ENCODE measurements at places on chromosomes 11 and 22.

DNA sequence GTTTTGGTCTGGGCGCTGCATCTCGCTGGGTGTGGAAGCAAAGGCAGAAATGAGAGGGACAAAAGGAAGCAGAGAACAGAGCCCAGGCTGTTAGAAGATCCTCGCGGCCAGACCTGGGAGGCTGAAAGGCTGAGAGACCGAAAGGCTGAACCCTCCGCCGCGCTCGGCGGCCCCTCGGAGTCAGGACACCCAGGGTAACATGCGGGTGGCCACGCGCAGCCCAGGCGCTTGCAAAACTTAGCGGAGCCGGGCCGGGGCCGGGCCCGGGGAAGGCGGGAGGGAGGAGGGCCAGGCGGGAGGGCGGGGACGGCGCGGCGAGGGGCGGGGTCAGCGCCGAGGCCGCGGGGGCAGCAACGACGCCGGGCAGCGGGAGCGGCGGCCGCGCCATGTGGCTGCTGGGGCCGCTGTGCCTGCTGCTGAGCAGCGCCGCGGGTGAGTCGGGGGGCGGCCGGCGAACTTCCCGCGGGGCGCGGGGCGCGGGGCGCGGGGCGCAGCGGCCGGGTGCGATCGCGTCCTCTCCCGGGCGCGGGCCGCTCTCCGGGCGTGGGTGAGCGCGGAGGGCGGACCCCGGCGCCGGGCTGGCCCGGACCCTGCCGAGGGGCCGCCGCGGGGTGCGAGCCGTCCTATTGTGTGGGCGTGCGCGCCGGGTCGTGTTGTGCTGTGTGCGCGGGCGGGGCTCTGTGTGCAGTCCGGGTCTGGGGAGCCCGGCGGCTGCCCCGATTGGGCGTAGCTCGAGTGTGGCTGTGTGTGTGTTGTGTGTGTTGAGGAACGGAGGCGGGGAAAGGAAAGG lies at the start of gene LDLRAD3:
TSS of gene LDLRAD3 (plus strand) at position 350 of the 790 bp plus-strand sequence. CDS start at position 387, 37 bp downstream.
- peak; percentile 82 for DNase-seq

DNA sequence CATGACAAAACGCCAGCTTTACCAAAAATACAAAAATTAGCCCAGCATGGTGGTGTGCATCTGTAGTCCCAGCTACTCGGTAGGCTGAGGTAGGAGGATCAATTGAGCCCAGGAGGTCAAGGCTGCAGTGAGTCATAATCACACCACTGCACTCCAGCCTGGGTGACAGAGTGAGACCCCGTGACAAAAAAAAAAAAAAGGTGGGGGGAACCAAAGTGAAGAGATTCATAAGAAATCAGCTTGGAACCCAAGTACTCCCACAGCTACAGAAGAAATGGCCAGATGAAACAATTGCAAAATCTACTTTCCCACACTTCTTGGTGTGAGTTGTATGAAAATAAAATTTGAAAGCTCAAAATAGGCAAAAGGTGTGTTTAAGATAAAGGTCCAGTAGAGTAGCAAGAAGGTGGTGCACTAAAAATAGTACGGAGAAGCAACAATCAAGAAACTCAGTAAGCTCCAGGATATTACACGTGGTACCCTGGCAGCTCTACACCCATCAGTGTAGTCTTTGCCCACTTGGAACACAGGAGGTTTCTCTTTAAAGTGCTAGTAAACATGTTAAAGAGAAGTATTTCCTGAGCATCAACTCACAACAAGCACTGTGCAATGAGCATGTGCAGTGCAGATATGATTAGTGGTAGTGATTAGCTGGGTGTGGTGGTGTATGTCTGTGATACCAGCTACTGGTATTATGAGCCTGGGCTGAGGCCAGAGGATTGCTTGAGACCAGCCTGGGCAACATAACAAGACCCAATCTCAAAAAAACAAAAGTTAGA lies 5.3 kb downstream of the HARBI1 start:
- DNase-seq: no peak

DNA sequence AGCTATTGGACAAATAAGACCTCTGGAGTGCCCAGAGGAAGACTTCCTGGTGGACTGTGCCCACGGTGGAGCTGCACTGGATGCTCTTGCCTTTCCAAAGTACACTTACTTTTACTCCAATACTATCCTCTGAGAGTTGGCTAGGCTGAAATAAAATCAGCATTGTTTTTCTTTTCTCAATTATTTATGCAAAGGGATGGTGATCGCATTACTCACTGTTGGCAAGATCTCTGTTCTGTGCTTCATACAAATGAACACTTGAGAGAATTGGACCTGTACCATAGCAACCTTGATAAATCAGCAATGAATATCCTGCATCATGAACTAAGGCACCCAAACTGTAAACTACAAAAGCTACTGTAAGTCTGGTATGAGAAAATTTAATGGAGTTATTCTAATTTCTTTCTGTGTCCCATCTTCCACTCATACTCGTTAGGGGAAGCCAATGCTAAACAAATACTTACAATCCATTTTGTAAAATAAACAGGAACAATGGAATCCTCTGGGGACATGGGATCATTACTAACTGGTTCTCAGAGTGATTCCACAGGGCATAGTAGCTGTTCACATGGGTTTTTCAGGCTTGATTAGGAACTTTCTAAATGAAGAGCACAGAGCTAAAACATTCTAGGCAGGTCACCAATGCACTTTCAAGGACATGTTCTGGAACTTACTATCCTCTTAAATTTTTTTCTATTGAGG lies 26.3 kb downstream of the NLRP14 start:
- DNase-seq: no peak

DNA sequence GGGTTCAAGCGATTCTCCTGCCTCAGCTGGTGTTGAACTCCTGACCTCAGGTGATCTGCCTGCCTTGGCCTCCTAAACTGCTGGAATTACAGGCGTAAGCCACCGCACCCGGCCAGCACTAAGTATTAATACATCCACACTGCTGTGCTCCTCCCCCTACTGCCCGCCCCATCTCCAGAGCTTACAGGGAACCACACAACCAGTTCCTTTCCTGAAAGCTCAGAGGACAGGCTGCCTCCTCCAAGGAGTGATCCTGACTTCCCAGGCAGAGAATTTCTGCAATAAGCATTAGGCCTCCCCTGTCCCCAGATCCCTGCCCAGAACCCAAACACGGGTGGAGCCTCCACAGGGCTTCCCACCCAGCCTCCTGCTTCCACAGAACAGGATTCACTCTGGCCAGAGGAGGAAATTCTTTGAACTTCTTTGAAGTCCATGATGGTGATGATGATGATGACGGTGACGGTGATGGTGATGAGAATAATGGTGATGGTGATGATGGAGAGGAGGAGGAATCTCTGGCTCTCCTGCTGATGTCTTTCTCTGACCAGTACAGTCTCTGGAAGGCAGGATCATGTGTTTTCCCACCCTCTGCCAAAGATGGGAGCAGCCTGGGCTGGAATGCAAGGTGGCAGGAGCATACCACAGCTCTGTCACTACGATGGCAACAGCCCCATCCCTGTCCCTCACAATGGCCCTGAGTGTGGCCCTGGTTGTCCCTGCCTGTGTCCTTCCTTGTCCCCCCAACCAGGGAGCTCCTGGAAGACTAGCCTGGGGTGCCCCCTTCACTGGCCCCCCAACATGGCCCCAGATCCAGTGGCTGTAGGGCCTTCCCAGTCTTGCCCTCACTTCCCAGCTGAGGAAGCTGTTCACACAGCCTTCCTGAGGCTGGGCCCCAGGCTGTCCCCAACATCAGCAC lies 33.5 kb upstream of the CSNK1E start:
- no peak for DNase-seq

- no peak for DNase-seq
Observed at GRCh38 chr22:48605856-48606481, 1221.7 kb downstream of the BRD1 start.

DNA sequence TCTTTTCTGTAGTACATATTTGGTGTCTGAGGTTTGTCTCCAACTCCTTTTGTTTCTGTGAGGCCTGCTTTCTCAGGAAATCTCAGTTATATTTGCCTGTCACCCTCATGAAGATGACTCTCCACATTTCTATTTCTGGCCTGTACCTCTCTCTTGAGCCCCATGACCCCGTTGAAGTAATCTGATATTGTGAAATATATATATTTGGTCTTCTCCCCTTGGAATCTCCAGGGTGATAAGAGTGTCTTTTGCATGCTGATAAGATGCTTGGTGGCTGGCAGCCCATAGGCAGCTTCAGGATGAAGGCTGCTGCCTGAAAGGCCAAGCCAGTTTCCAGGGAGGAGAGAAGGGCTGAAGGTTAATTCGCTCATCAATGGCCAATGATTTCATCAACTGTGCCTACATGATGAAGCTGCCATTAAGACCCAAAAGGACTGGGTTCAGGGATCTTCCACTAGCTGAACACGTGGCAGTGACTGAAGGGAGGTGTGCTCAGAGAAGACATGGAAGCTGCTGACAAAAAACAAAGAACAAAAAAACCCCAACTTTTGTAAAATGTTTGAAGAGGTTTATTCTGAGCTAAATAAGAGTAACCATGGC lies 67.4 kb downstream of the MICAL2 start:
- DNase-seq: no peak

DNA sequence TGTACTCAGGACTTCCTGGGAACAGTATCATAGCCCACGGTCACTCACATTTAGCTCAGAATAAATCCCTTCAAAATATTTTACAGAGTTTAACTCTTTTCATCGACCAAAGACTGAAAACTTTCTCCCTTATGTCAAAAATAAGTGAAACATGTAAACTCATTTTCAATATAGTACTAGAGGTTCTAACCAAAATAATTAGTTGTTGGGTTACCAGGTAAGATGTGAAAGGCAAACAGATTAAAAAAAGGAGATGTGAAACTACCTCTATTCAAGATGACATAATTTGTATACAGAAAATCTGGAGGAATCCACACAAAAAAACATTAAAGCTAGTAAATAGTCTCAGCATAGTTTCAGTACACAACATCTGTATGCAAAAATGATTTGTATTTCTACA lies 20.3 kb downstream of the XKR3 start:
- no peak for DNase-seq

DNA sequence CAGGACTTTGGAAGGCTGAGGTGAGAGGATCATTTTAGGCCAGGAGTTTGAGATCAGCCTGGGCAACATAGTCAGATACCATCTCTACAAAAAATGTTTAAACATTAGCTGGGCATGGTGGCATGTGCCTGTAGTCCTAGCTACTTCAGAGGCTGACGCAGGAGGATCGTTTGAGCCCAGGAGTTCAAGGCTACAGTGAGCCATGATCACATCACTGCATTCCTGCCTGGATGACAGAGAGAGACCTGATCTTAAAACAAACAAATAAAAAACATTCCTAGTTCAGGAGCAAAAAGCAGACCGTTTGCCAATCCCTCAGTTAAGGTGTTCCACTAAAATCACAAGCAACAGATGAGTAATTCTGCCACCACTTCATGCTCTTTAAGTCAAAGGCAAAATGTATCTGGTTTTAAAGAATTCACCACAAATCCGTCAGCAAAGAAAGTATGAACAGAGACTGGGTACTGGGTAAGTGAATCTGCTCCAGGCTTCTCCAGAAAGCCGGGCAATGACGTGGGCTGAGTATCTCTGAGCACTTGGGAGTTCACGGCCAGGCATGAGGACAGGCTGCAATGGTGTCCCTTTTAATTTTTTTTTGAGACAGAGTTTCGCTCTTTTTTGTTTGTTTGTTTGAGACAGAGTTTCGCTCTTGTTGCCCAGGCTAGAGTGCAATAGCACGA lies 19.5 kb downstream of the CLTCL1 start:
- DNase-seq: no peak

DNA sequence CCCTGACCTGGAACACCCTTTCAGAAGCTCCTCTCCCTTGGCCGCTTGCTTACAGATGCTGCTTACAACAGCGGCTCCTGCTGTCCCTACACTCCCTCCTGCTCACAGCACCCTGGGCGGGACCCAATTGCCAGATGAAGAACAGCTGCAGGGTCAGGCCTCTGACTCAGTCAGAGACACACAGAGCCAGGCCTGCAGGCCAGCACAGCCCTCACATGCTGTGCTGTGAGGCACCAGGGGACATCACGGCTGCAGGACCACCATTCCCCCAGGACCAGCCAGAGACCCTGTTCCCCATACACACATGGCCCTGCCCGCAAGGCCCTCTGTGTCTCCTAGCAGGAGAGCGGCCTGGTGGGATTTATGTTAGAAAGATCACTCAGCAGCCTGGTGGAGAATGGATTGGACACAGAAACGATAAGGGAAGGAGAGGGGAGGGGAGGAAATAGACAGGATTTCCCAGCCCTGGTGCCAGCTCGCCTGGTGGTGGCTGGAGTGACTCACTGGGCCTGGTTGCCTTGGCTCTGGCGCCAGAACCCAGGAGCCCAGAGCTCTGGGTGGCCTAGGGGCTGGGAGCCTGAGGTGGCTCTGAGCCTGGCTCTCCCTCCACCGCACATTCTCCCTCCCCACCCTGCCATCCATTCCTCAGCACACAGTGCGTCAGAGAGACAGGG lies 6.7 kb downstream of the CAPN5 start:
- DNase-seq: peak; percentile 83

DNA sequence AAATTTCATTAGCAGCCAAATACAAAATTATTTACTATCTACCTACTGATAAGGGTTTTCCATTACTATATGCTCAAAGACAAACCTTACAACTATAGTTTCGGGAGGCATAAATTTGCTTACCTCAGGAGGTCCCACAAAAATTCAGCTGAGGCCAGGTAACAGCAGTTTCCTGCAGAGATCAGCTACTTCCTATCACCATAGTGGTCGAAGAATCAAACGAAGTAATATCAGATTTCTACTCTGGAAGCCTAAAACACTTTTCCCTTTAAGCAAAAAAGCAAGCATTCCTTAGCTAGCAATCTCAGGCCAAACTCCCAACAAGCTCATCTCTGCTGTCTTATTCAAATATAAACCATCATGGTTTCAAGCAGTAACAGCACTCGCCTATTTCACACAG lies 3.1 kb downstream of the NAP1L4 start:
- DNase-seq: no peak

All from heart left ventricle (tissue), 16 donors.